ENCODE measurements at places on chromosomes 11 and 22.
A peak's percentile ranks its signal among the peaks of the same experiment; 100 is the strongest.

GRCh38 chr11:11841116-11841722 is 553 bp upstream of the USP47 start:
- no peak for DNase-seq

- DNase-seq = no peak
These were observed 155.7 kb downstream of the CEP164 start for GRCh38 chr11:117483372-117483771.

- DNase-seq = no peak
These were observed 305.9 kb downstream of the BRD1 start for GRCh38 chr22:49521787-49522224.

- no peak for DNase-seq
These were observed 3.2 kb downstream of the CENPM start for GRCh38 chr22:41943661-41944209.

DNA sequence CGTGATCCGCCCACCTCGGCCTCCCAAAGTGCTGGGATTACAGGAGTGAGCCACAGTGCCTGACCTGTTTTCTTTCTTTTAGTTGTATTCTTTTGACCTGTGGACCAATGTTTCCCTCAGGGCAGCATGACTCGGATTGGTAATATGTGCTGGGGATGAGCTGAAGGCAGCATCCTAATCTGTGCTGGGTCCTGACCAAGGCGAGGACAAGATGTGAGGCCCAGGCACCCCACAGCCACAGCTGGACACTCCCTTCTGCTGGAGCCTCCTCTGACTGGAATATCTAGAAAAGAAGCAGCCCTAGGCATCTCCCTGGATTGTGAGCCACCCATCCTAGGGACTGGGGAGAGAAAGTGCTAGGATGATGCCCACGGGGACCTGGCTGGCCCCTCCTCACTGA is 105.4 kb downstream of the PDE2A start:
- DNase-seq = no peak

- DNase-seq = no peak
These were observed 67.9 kb downstream of the ENTHD1 start for GRCh38 chr22:39825661-39826102.

DNA sequence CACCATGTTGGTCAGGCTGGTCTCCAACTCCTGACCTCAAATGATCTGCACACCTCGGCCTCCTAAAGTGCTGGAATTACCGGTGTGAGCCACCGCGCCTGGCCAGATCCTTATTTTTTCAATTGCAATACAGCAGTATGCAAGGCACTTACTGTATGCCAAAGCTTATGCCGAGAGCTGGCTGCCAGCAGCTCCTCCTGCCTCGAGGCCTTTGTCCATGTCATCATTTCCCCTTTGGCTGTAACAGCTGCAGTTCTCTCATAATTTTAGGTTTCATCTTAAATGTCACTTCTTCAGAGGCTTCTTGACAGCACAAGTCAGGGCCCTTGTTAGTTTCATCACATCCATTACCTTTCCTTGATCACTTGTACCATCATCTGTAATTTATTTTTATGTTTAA is 1.5 kb upstream of the SREBF2 start:
- DNase-seq = no peak

GRCh38 chr11:844693-845644 is 2.3 kb downstream of the TSPAN4 start:
- DNase-seq = no peak

GRCh38 chr11:66934950-66935779 is 23.0 kb downstream of the PC start:
- no peak for DNase-seq

DNA sequence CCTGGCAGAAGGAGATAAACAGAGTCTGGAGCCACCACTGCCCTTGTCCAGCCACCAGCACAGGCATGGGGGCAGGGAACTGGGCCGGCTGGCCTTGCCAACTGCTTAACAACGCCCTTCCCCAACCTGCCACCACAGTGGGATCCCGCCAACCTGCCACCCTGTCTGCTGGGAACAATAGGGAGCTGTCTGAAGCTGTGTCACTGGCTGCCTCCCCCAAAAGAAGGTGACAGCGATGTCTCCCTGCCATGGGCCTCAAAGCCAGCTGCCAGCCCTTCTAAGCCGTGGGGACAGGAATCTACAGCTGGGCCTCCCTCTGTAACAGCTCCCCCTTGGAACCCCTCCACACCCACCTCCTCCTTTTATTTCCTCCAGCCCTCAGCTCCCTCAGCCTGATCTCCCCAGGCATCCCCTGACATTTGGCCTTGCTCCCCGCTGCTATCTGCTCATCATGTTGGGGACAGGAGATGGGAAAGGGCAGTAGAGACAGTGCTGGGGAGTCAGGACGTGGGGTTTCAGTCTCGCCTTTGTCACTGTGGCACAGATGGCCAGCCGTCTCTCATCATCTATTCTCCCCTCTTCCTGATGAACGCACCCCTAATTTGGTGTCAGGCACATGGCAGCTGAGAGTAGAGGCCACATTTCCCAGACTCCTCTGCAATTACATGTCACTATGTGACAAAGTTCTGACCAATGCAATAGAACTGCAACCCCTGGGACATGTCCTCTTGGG is 51.3 kb upstream of the PRDM11 start:
- DNase-seq = no peak

DNA sequence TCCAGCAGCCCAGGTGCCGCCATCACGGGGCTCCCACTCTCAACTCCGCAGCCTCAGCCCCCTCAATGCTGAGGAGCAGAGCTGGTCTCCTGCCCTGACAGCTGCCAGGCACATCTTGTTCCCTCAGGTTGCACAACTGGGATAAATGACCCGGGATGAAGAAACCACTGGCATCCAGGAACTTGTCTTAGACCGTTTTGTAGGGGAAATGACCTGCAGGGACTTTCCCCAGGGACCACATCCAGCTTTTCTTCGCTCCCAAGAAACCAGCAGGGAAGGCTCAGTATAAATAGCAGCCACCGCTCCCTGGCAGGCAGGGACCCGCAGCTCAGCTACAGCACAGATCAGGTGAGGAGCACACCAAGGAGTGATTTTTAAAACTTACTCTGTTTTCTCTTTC is at the start of gene SAA1:
SAA1 (plus strand) TSS at position 316 of the 400 bp plus-strand sequence. CDS start 624 bp downstream, outside the sequence.
- no peak for DNase-seq

GRCh38 chr22:27667121-27667843 is 134.3 kb downstream of the MN1 start:
- DNase-seq = no peak

DNA sequence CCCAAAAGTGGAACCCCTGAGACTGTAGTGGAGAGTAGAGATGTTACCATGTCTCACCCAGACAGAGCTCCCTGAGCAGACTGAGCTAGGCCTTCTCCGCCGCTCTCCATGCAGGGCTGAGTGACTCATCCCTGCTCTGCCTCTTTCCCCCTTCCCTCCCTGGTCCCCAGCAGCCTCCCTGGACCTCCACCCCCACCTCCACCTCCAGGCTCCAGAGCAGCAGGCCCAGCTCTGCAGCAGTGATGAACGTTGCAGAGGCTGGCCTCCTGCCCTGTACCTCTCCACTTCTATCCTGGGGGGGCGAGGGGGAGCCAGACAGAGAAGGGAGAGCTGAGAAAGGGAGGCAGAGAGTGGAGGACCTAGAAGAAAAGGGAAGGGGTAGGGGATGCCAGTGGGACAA is 19.3 kb upstream of the ARAP1 start:
- no peak for DNase-seq

GRCh38 chr11:67111261-67111660 is 7.8 kb upstream of the KDM2A start:
- DNase-seq = no peak

DNA sequence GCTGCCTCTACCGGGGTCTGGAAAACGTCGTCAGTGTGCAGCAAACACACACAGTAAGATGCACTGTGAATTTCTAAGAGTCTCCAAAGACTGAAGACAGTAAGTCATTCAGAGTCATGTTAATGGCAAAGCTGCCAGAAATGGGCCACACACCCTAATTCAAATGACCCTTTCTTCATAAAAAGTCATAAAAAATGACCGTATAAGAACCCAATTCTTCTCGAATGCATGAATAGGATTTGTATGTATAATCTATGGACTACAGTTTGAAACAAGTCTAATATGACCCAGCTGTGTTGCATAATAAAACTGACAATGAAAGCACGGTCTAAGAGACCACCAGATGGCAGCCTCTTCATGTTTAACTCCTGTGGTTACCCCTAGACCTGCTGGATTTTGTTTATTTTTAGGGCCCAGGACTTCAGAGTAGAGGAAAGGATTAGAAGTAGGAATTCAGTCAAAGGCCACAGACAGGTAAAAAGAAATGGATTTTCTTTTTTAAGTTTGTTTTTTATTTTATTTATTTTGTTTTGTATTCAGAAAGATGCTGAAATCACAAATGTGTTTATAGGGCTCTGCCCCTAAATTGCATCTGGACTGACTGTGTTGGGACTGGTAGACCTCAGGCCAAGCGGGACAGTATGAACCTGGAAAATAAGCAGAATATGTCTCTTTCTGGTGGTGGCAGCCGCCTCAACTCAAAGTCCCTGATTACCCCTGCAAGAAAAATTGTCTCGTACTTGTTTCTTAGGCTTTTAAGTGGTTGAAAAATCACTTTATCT is 32.1 kb upstream of the SLC5A12 start:
- no peak for DNase-seq

DNA sequence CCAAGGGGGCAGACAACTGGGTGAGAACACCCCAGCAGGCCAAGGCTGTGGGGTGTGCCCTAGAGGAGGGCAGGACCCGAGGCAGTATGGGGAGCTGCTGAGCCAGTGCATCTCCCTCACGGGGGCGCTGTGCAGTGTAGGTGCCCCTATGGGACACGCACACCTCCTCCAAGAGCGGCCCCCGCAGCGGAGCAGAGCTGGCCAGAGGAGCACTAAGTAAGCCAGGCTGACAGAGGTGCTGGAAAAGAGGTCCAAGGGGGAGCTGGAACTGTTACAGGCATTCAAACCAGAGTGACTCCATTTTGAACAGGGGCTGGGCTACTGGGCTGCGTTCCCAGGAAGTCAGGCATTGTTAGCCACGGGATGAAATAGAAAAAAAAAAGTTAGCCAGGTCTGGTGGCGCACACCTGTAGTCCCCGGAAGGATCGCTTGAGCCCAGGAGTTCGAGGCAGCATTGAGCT is 41.8 kb downstream of the TST start:
- peak; percentile 65 for DNase-seq

- peak; percentile 18 for DNase-seq
These were observed 592 bp upstream of the CTSC start for GRCh38 chr11:88337987-88338668.

- DNase-seq = no peak
These were observed 37.1 kb upstream of the OR8B8 start for GRCh38 chr11:124482362-124483147.

- no peak for DNase-seq
These were observed 24.2 kb downstream of the MFNG start for GRCh38 chr22:37461961-37462360.

- DNase-seq = no peak
These were observed 180.0 kb downstream of the MAML2 start for GRCh38 chr11:96162816-96163499.

GRCh38 chr11:9529334-9529650 is 44.2 kb upstream of the WEE1 start:
- DNase-seq = no peak

DNA sequence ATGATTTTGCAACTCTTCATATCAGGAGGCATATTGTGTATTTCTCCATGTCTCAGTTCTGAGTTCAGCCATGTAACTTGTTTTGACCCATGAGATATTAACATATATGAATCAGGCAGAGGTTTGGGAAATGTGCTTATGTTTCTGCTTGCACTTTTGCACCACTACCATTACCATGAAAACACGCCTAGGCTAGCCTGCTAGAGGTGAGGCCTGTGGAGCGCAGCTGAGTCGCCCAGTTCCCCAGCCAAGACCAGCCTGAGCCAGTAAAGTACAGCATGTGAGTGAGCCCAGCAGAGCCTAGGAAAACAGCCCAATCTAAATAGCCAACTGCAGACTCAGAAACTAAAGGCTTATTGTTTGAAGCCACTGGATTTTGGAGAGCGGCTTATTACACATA is 18.4 kb upstream of the MYOD1 start:
- no peak for DNase-seq

DNA sequence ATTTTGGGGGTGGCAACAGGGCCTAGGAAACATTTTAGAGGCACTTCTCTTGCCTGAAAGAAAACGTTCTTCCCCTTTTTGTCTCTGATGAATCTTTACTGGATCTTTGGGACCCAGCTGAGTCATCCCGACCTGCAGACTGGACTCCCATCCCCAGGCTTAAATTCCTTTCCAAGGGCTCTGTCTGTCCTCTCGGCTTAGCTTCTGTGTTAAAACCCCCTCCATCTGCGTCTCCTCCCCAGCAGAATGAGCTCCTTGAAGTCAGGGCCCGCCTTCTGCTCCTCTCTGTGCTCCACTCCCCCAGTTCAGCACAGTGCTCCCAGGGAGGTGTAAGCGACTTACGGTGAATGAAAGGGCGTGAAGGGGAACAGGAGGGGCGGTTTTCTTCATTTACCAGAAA is 895 bp upstream of the DAGLA start:
- DNase-seq = no peak

GRCh38 chr22:26671317-26672059 is 14.1 kb downstream of the MIAT start:
- peak; percentile 60 for DNase-seq

- no peak for DNase-seq
These were observed 257.7 kb upstream of the CCDC90B start for GRCh38 chr11:83543706-83544439.

DNA sequence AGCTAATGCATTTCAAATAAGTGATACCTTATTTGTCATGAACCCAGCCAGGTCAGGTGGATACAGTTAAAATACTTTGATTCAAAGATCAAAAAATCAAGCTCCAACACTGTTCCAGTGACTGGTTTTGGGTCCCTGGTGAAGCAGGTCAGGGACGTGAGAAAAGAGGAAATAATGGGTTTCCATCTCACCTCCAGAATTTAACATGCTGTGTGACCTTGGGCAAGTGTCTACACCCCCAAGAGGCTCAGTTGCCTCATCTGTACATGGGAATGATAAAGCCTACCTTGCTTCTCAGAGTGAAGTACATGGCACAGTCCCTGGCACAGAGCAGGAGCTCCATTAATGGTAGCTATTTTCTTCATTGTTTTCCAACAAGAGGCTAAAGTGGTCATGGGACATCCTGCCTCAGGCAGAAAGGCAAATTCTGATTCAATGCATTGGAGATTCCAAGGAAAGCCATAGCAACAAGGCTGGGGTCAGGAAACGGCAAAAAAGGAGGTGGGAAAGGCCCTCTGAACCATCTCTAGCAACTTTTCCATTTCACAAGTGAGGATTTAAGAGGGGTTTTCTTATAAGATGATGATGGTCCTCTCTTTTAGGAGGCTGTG is 108.5 kb downstream of the CSNK2A3 start:
- DNase-seq = no peak

DNA sequence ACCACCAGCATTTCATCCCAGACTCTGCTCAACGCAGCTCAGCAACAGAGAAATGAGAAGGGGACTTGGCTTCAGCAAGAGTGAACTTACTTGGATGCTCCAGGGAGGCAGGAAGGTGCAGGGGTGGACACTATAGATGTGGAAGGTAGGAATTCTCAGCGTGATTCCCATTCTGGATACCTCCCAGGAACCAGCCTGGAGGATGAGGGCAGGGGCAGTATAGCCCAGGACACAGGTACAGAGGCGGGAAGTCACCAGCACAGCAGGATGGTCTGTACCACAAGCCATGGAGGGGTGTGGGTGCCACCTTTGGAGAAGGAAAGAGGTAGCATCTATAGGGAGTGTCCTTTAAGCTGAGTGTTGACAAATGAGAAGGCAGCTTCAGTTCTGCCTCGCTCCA is 1275.2 kb downstream of the TBC1D22A start:
- DNase-seq = no peak

- no peak for DNase-seq
These were observed 70.2 kb downstream of the ARHGAP8 start for GRCh38 chr22:44822534-44822933.

All from activated CD4-positive, alpha-beta T cell treated with anti-CD3 and anti-CD28 coated beads for 1 hour (primary cell).